ENCODE measurements at places on chromosomes 2 and 18.
A peak's percentile ranks its signal among the peaks of the same experiment; 100 is the strongest.

DNA sequence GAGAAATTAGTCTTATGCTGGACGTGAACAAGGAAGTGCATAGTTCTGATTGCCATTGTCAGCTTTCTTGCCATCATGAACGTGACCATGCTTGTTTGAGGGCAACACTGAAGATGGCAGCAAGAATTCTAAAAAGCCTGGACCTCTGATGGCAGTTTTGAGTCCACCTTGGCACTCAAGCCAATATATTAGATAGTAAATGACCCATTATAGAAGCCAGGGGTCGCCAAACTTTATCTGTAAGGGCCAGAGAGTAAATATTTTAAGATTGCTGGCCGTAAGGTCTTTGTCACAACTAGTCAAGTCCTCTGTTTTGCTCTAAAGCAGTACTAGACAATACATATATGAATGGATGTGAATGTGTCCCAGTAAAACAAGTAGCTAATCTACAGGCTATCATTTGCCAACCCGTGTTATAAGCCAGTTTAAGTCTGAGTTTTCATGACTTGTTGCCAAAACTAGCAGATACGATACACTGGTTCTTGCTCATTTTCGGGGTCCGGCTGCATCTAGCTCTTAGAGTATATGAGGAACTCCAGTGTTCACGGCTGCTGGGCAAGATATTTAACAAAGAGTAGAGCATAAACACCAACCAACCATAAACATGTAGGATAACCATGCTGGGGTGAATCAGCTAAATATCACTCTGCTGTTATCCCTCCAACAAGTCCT, 73.1 kb upstream of the PELI1 start:
- no peak for DNase-seq

GRCh38 chr2:13714466-13714865, 918.1 kb upstream of the LRATD1 start:
- no peak for DNase-seq

- DNase-seq, result no peak
Measured at GRCh38 chr2:118817469-118817868, 30.0 kb downstream of the EN1 start.

DNA sequence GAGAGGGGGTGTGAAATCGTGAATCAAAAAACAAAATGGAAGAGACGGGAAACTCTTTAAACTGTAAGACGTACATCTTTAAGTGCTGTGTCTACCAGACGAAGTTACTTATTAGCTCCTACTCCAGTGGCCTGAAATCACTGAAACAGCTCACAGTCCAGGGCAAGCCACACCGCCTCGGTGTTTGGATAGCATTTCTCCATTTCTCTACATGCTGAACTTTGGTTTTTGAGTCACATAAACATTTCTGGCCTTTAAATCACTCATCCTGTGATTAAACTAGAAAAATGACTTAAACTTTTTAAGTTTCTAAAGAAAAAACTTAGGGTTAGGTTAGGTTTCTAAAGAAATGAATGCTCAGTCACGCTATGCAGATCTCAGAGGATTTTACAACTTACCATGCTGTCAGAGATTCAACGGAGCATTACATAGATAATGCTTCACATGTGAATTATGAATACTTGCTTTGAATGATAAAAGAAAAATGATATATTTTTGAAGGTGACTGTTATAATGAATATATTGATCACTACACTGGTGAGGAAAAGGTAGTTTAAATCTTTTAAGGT, 138.4 kb downstream of the MBP start:
- no peak for DNase-seq

DNA sequence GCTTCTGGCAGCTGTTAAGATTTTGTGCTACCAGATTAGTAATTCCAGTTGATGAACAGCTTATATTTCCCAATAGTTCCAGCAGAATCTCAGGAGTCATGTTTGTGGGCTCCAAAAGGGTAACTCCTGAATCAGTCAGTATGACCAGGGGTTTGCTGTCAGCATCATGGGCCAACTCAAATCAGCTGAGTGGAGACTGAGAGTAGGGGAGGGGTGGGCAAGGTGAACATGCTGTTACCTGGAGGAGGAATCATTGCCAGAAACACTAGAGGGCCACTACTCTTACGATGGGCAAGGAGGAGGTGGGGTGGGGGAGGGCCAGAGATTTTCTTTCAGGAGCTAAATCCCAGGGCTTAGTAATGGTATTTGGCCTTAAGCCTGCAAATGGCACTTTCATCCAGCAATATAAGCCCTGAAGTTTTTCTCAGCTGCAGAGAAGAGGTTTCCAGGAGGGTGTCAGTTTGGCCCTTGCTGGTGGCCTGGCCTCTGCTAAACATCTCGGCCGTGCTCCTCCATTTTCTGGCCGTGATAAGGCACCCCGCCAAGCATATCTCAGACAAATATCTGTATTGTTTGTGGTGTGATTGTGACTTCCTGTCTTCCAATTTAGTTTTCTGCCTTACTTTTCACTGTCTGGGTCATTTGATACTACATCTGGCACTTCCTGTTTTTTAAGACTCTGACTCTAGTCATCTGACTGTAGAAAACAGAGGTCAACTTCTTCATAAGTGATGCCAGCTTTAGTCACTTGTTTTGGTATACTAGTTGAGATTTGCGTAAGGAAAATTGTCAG, 120.5 kb upstream of the CXCR4 start:
- DNase-seq, result peak; percentile 55

DNA sequence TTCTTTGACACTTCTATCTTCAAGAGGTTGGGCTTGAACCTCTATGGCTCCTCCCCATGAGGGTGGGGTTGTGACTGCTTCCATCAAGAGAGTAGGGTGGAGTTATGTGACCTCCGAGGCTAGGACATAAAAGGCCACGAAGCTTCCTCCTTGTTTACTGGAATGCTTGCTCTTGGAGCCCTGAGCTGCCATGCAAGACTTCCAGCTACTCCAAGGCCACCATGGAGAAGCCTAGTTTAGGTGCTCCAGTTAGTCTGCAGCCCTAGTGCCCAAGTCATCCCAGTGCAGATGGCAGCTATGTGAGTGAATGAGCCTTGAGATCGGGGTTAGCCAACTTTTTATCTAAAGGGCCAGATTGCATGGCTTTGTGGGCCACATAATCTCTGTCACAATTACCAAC, 2.4 kb upstream of the MERTK start:
- no peak for DNase-seq

GRCh38 chr2:134348239-134348638, 94.4 kb downstream of the MGAT5 start:
- no peak for DNase-seq

DNA sequence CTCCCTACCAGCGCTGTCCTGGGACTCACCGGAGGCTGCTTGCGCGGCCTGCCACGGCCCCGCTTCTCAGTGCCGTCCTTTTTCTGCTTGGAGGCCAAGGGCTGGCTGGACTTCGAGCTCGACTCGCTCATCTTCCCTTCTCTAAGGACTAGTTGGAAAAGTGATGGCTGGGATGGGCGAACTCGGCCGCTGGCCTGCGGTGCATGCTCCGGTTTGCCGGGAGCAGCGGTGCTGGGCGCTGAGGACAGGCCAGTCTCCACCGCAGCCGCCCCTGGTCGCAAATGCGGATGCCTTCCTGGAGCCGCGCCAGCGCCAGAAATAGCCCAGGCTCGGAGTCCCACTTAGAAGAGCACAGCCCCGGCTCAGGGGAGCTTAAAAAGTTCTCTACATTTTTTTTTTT, 3.1 kb downstream of the C2orf81 start:
- no peak for DNase-seq

DNA sequence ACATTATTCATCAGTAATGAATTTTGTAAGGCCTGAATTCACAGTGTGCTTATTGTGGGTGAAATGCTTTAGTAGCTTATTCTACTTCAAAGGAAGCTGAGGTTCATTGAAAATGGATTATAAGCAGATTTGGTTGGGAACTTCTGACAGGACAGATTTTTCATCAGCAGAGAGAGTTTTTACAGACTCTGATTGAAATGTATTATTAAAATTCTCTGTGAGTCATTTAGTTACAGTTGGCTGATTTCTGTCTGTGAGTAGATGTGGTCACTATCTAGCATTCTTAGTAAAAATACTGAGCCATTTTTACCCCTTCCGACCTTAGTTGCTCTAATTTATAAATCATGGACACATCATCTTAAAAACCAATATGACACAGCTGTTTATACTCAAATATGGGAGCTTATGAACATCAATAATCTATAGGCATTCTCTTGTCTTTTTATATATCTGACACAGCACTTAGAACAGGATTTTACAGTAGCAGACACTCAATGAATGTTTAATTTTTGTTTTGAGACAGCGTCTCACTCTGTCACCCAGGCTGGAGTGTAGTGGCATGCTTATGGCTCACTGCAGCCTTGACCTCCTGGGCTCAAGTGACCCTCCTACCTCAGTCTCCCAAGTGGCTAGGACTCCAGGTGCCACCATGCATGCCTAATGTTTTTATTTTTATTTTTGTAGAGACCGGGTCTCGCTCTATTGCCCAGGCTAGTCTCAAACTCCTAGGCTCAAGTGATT, 239.6 kb downstream of the BABAM2 start:
- DNase-seq, result no peak

DNA sequence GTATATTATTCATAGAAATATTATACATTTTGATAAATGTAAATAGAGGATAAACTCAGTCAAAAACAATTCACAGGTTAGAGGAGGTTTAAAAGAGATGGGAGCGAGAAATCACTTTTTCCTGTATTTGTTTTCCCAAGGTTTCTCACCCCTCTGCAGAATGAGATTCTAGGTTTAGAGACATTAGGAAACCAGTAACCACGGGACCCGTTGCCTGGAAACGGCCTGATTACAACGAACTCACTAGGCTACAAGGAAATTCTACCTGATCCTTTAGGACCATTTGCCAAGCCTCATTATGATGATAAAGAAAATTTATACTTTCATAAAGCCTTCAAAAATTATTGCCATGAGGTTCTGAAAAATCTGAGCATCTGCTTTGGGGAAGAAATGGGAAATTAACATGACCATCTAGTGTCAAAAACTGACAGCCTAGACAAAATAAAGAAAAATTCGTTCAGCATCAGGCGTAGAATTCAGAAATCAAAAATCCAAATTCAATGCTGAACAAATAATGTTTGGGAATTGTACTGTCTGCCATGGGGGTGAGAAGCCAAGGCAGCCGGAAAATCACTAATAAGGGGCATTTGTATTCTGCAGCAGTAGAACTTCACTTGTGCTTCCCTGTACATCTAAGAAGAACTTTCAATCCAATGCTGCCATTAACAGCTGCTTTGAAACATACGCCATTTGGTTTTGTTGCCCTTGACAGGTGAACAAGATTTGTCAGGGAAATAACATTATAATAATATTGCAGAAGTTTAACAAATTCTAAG, 262.3 kb downstream of the NRXN1 start:
- peak; percentile 74 for DNase-seq

DNA sequence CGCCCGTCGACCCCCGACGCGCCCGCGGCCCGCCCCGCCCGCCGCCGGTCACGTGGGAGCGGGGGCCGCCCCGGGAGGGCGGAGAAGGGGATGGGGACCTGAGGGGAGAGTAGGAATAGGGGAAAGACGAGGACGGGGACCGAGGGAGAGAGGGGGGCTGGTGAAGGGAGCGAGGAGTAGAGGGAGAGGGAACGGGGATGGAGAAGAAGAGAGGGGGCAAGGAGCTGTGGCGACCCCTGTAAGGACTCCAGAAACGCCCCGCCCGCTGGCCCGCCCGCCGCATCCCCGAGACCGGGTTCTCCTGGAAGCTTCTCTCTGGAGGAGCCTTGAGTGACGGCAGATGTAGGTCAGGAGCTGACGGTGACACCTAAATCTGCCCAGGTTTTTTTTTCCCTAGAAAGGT, 615 bp downstream of the ADNP2 start:
- peak; percentile 12 for DNase-seq

GRCh38 chr2:241017228-241017940, 19.0 kb downstream of the SNED1 start:
- DNase-seq, result no peak

GRCh38 chr2:7480431-7480830, 563.2 kb downstream of the RNF144A start:
- no peak for DNase-seq

GRCh38 chr2:239401881-239402233, 1.0 kb upstream of the HDAC4 start:
- no peak for DNase-seq

- DNase-seq, result no peak
Measured at GRCh38 chr2:72570413-72570812, 255.4 kb downstream of the EXOC6B start.

DNA sequence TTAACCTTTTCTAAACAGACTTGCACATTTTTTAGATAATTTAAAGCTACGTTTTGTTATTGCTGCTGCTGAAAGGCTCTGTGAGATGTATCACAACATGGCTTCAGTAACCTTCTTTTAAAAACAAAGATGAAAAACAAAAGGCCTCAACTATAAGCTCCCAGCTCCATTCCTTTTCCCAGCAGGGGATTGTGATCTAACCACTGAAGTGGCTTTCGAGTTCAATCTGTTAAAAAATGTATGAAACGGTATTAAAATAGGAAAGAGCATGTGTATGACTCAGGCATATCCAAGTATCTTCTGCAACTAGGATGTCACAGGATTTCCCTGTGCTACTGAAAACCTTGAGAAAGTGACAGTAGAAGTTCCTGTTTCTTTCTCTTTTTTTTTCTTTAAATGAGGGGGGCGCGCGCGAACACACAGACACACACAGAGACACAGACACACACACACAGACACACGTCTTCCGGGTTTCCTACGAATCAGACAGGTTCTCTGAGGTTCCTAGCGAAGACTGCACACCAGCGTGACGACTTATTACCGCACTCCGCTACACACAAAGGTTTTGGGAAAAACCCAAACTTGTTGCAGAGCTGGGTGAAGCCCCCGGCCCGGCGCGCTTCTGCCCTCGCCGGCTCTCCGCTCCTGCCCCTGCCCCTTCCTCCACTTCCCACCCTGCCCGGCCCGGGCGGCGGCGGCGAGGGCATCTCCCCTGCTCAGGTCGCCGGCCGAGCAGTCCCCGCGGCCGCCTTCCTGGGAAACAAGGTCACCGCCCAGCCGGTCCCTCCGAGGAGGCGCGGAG, 86.8 kb downstream of the RBMS1 start:
- peak; percentile 73 for DNase-seq

GRCh38 chr18:59820663-59821062, 79.1 kb upstream of the PMAIP1 start:
- no peak for DNase-seq

GRCh38 chr2:62556086-62556485, 50.1 kb upstream of the TMEM17 start:
- DNase-seq, result no peak

DNA sequence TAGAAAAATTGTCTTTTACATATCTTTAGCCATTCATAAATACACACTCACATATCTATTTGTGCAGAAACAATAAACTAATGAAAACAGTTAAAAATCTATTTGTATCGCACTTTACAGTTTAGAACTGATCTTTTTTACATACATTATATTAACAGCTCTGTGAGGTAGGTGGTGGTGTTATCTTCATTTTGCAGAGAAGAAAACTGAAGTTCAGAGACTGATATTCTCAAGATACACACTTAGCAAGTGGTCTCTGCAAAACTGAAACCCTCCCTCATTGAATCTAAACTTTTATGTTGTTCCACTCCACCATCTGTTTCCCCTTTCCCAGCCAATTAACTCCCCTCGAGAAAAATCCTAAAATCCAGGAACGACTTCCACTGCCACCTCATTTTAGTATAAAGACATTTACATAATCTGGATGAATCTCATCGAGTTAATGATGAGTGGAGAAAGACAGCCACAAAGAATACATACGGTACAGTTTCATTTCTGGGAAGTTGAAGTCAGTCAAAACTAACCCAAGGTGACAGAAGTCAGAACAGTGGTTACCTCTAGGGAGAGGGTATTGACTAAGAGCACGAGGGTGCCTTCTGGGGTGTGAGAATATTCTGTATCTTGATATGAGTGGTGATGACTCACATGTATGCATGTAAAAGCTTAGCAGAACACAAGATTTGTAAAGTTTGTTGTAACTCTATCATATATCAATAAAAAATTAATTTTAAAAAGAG, 524.2 kb upstream of the TCF4 start:
- DNase-seq, result no peak

Data from Ammon's horn (tissue), 1 donor.